ENCODE measurements at places on chromosomes 16 and 17. TPM values are rescaled to one million over a fixed set of nuclear protein-coding genes. Genes with fewer than 3 reads are reported as not detected.
A peak's percentile ranks its signal among the peaks of the same experiment; 100 is the strongest.

Gene TPSB2
- total RNA-seq = not detected

GRCh38 chr17:50787106-50787505 is 19.8 kb upstream of the ANKRD40CL start:
- no peak for DNase-seq
- no peak overlapping the region for H3K4me3 ChIP-seq
- H3K27me3 ChIP-seq = peaks cover 6% of the 10 kb centered on the region

GRCh38 chr17:65498816-65499215 is 62.6 kb downstream of the AXIN2 start:
- H3K36me3 ChIP-seq = no peaks in the 10 kb centered on the region
- peaks cover 3% of the 10 kb centered on the region for H3K27me3 ChIP-seq
- no peak overlapping the region for H3K4me3 ChIP-seq
- no peak overlapping the region for H3K27ac ChIP-seq

DNA sequence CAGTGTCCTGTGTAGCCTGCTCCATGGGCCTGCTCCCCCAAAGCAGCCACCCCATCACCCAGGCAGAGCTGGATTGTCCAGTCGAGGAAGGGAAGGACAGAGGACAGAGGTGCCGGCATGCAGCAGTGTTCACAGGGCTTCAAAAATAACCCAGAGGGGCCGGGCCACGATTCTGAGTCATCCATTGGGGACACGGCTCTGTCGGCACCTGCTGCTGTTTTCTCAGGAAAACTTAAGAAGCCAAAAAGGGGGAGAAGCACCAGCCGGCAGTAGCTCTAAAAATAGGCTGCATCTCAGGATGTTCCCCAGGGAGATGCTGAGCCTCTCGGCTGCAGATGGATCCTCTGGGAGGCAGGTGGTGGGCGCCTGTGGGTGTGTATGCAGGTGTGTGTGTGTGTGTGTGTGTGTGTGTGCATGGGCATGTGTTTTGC is 1.6 kb downstream of the CA7 start:
- peaks cover 36% of the 10 kb centered on the region for H3K27me3 ChIP-seq
- H3K27ac ChIP-seq = no peak overlapping the region
- no peaks in the 10 kb centered on the region for H3K36me3 ChIP-seq
- no peak overlapping the region for H3K4me3 ChIP-seq
- DNase-seq = no peak

- no peak overlapping the region for H3K4me3 ChIP-seq
- DNase-seq = peak; percentile 81
- H3K27me3 ChIP-seq = peaks cover 10% of the 10 kb centered on the region
Measured at GRCh38 chr17:82350182-82351030, 8.6 kb upstream of the TEX19 start.

- peaks cover 15% of the 10 kb centered on the region for H3K36me3 ChIP-seq
- H3K27ac ChIP-seq = no peak overlapping the region
- H3K27me3 ChIP-seq = no peaks in the 10 kb centered on the region
- DNase-seq = no peak
Measured at GRCh38 chr16:22070361-22071330, 21.7 kb upstream of the VWA3A start.

DNA sequence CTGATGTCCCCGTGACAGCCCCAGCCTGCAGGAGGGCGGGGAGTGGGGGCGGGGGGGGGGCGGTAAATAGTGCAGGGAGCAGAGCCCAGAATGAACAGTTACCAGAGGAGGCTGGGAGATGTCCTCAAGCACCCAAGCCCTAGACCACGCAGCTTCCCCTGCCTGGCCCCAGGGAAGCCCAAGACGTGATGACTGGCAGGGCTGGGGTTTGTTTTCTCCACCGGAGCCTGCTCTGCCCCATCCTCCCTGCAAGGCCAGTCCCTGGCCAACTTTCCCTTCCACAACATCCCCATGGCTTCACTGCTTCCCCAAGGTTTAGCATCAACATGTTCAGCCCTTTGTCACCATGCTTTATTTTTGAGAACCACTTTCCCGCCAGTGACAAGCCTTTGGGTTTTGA is 1.4 kb upstream of the BEAN1 start:
- no peak overlapping the region for H3K27ac ChIP-seq
- H3K36me3 ChIP-seq = no peaks in the 10 kb centered on the region
- H3K27me3 ChIP-seq = peaks cover 42% of the 10 kb centered on the region
- no peaks in the 10 kb centered on the region for H3K4me1 ChIP-seq
- no peak overlapping the region for H3K4me3 ChIP-seq

DNA sequence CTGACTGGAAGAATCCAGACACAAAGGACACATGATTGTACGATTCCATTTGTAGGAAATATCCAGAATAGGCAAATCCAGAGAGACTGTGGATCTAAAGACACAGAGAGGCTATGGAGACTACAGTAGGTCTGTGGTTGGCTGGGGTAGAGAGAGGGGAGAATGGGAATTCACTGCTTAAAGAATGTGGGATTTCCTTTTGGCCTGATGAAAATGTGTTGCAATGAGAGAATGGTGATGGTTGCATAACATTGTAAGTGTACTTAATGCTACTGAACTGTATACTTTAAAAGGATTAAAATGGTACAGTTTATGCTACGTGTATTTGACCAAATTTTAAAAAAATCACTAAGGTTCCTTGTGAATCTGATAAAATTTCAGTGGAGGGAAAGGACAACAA is 62.1 kb downstream of the GPRC5B start:
- H3K36me3 ChIP-seq = no peaks in the 10 kb centered on the region
- no peaks in the 10 kb centered on the region for H3K27me3 ChIP-seq
- H3K27ac ChIP-seq = no peak overlapping the region
- no peak overlapping the region for H3K4me3 ChIP-seq

DNA sequence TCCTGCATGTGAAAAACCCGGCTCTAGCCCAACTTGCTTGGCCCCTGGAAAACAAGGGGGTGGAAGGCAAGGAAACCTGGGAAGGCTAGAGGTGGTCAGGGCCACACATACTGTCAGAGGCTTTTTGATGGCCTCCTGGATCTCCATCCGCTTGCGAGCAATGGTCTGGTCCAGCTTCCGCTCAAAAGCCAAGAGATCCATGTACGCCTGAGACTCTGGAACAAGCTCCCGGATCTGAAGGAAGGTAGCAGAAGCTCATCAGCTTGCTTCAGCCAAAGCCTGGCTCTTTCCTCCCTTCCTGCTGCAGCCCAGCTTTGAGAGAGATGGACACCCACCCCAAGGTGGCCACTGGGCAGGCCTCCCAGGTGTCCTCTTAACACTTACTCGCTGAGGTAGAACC is 5.7 kb downstream of the SMARCD2 start:
- H3K27ac ChIP-seq = peak overlapping the region; percentile 19
- no peak for DNase-seq
- H3K27me3 ChIP-seq = no peaks in the 10 kb centered on the region
- H3K36me3 ChIP-seq = peaks cover 49% of the 10 kb centered on the region

GRCh38 chr17:17975436-17975835 is 2.8 kb downstream of the DRC3 start:
- H3K27me3 ChIP-seq = no peaks in the 10 kb centered on the region
- H3K4me1 ChIP-seq = peaks cover 18% of the 10 kb centered on the region
- no peak overlapping the region for H3K4me3 ChIP-seq
- H3K27ac ChIP-seq = no peak overlapping the region
- DNase-seq = no peak
- no peaks in the 10 kb centered on the region for H3K36me3 ChIP-seq
